ENCODE measurements at places on chromosomes 2 and 18. TPM values are rescaled to one million over a fixed set of nuclear protein-coding genes. Genes with fewer than 3 reads are reported as not detected.

DNA sequence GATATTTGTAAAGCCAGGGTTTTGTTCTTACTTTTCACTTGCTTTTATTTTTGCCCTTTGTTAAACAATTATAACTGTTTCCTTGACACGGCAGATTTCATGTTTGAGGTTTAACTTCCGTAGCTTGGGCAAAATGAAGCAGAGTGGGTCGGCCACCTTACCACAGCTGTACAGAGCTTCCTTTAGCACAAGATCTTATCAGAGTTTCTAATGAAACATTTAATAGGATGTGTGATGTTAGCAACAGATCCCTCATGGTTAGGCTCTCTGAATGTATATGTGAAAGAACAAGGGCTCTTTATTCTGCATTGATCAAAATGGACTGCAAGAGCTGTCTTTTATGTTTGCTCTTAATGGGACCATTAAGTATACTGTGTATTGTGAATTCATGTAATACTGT, 22.3 kb downstream of the RNF125 start:
- no peak for DNase-seq

- DNase-seq, result no peak
These were observed 206.2 kb upstream of the EPAS1 start for GRCh38 chr2:46091004-46091403.

DNA sequence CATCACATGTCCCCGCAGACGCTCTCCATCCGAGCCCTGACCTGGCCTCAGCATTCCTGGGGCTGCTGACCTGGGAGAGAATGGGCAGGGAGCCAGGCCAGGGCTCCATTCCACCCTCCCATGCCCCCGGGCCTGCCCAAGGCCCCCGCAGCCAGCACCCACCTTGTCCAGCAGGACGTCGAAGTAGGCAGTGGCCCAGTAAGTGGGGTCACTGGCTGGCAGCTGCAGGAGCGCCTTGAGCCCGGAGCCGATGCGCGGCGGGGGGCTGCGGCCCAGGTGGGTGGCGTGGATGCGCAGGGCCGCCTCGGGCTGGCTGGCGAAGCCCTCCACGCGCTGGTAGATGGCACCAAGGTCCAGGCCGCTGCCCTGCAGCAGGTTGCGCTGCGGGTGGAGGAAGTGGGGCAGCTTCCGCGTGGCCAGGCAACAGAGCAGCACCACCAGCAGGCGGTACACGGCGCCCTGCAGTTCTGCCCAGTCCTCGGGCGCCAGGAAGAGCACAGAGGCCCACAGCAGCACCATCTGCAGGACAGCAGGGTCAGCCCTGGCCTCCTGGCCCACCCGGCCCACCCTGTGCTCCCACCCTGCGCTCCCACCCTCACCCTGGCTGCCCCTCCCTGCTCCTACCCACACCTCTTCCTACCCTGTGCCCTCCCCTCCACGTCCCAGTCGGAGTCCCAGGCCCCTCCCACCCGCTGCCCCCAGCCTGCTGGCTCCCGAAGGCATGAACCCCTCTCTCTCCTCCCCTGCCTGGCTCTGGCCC, 7.6 kb downstream of the MAB21L4 start:
- DNase-seq, result no peak

DNA sequence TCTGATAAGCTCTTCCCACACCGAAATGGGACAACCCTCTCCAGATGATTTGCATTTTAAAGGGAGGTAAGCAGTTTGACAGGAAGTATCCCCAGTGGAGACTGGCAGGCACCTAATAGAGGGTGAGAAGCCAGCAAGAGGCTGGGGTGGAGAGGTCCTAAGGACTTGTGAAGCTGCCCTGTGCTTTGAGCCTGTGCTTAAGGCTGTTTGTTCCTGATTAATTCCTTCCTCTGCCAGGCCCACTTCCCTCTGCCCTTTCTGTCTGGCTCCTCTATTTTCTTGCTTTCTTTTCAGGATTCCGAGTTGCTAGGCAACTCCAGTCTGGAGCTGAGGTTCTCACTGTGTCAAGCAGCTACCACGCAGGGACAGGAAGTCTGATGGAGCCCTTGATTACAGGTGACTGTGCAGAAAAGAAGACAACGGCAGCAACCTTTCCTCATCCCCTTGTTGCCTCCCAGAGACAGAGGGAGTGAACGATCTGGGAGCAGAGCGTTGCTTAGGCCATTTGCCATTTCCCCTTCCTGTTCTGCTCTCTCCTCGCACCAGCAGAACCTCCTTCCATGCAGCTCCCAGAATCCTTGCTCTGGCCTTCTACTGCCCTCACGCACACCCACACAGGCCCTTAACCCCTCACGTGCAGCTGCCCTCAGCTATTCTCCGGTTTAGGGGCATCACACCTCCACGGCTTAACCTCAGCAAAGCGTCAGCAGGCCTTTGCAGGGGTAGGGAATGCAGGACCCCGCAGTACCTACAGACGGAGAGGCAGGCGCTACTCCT, 103.6 kb upstream of the CELF4 start:
- DNase-seq, result no peak

The STON1 gene
- total RNA-seq, result 4.1 TPM

The RPRM gene
- total RNA-seq, result not detected

The CHRNG gene
- total RNA-seq, result not detected

The CFAP210 gene
- total RNA-seq, result not detected
